Caki2 (cell line): ENCODE measurements at places on chromosomes 12 and 14. TPM values are rescaled to one million over a fixed set of nuclear protein-coding genes. Genes with fewer than 3 reads are reported as not detected.

- no peak for DNase-seq
Measured at GRCh38 chr12:55636116-55636655, 506 bp upstream of the OR10P1 start.

GRCh38 chr14:102316338-102316742 lies 3.2 kb upstream of the ZNF839 start:
- no peak for DNase-seq

DNA sequence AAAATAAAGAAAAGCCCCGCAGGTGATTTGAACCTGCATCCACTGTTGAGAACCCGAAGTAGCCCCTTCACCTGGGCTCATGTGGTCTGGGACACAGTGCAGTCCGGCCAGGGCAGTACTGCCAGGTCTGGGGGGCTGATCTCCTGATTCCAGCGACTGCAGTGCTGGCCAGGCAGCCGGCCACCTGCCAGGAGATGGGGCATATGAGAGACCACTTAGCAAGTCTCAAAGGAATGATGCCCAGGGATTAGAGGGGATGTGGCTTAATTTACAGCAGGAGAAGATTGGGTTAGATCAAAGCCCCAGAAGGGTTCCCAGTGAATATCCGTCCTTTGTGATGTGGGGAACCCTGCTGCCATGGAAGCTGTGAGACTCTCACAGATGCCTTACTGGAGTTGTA lies 113.3 kb downstream of the PRMT8 start:
- no peak for DNase-seq

GRCh38 chr14:62722406-62722805 lies 322.9 kb downstream of the KCNH5 start:
- no peak for DNase-seq

- no peak for DNase-seq
Measured at GRCh38 chr14:80260645-80261044, 49.3 kb upstream of the DIO2 start.

Gene FAM186B
- 0.64 TPM in 1 of 2 replicates, not detected in the other for total RNA-seq
